ENCODE measurements at places on chromosomes 3 and 15.

DNA sequence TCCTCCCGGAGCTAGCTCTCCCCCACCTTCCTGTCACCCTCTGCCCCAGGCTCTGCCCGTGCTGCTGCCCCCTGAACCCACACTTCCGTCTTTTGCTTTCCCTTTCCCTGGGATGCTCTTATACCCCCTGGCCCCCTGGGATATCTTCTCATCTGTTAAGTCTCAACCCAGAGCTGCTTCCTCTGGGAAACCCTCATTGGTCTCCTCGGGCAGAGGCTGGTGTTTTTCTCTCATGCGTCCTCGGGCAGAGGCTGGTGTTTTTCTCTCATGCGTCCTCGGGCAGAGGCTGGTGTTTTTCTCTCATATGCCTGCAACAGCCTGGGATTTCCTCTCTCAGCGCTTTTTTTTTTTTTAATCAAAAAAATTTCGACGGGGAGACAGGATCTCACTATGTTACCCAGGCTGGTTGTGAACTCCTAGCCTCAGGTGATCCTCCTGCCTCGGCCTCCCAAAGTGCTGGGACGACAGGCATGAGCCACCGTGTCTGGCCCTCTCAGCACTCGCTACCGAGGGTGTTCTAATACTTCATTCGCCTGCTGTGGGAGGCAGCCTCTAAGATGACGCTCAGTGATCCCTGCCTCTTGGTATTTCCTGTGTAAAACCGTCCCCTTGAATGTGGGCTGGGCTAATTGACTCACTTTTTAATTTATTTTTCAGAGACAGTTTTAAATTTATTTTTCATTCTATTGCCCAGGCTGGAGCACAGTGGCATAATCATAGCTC, 62.7 kb upstream of the TFRC start:
- DNase-seq, result peak; percentile 82

DNA sequence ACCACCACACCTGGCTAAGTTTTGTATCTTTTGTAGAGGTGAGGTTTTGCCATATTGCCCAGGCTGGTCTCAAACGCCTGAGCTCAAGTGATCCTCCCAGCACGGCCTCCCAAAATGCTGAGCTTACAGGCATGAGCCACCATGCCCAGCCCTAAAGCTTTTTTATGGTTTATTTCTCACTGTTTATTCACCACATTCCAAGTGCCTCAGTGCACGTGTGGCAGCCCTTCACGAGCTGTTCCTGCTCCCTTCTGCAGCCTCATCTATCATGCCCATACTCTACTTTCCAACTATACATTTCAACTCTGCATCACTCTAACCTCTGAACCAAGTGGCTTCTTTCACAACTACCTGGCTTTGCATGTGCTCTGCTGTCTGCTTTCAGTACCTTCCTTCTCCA, 17.9 kb upstream of the OSBPL11 start:
- DNase-seq, result no peak

- DNase-seq, result no peak
These were observed 211.8 kb downstream of the TP63 start for GRCh38 chr3:189842681-189843602.

- no peak for DNase-seq
These were observed 24.1 kb downstream of the TRAK1 start for GRCh38 chr3:42115215-42115614.

DNA sequence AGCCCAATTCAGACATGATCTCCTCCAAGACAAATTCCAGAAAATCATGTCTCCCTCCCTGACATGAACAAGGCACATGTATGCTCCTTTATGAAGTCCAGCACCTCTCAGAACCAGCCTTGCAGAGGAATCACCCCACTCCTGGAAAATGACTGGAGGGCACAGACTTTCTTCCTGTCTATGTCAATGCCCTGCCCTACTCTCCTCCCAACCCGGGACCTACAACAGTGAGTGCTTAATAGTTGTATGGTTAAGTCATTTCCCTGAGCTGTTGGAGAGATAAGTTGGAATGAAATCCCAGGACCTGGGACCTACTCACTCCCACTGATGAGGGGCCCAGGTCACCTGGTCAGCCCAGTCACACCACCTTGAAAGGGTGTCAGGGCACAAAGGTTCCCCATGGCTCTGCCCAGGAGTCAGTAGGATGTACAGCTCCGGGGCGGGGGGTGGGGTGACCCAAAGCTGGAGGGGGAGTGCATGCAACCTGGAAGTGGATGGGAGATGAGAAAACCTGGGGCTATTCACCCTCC, 80.1 kb upstream of the HERC1 start:
- DNase-seq, result no peak

GRCh38 chr15:73752806-73753193, 351 bp downstream of the INSYN1 start:
- DNase-seq, result no peak

DNA sequence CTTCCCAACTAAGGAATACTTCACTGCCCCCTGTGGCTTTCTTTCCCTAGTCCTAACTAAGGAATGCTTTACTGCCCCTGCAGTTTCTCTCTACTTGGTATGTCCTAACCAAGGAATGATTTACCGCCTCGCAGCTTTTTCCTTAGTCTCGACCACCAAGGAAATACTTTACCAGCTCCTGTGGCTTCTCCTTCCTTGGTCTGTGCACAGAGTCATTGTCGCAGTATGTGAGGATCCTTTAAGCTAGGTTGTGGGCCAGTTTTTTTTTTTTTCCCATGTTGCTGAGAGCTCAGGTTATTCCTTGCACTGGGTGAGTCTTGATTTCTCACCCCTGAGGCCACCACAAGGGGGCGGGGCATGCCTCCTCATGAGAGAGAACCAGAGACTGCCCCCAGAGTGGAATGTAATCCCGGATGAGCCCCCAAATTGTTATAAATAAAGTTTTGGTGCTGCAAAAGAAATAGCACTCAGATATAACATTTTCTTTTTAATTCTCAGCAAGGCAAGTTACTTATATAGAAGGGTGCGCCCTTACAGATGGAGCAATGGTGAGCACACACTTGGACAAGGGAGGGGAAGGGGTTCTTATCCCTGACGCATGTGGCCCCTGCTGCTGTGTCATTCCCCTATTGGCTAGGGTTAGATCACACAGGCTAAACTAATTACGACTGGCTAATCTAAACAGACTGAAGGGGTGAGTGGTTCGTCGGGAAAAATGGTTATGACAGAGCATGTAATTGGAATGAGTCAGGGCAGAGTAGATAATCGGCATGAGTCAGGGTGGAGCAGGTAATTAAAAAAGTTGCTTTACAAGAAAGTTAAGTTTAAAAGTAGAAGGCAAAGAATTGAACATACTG, 27.0 kb downstream of the NDUFB4 start:
- DNase-seq, result peak; percentile 23

DNA sequence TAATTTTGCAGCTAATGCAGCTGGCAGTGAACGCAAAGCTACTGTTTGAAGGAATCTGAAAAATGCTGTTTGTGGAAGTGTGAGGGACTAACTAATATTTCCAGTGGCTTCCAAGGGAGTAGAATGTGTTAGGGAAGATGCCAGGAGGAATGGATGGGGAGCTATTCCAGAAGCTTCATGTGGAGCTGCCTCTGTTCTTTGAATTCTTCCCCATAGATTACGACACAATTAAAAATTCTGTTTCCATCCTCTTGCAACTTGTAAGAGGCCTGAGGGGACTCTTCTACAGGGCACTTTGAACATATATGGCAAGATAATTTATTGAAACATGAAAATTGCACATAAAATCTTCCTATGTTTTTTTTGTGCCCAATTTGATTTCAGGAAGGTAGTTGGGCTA, 74.3 kb upstream of the CTXND1 start:
- no peak for DNase-seq

DNA sequence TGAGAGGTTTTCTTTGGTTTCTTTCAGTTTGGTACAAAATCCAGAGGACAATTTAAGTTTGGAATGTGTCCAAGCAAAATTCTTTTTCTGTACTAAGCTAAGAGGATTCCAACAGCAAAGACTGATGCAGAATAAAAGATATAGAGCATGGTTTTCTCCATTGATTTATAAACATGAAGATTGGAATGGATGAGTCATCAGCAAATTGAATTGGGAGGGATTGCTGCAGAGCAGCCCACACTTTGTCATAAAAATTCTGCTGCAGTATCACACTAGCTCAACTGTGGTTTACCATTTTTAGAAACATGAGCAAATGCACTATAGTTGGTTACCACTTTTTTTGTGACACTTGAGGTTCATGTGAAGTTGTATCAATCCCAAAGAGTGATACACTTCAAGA, 16.1 kb upstream of the LARP6 start:
- DNase-seq, result no peak

DNA sequence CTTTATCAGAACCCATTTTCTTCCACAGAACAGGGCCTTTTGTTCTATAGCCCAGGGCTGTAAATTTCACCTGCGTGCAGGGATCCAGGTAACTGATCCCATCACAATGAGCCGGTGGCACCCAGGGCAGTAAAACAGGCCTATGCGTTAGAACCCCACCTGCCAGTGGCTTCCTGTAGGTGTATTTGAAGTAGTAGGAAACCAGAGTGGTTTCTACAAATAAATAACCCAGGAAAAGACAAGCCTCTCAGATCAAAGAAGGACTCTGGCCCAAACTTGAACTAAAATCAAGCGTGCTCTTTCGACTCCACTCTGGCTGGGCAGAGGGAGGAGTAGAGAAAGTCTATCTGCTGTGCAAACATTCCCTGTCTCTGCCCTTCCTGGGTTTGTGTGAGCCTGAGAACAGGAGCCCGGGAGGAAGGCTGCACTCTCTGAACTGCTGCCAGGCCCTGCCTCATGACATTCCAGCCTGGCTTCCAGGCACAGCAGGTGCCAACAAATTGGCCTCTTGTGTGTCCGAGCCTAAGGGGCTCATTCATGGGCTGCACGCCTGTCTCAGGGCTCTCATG, 77.7 kb downstream of the CEMIP start:
- peak; percentile 38 for DNase-seq

DNA sequence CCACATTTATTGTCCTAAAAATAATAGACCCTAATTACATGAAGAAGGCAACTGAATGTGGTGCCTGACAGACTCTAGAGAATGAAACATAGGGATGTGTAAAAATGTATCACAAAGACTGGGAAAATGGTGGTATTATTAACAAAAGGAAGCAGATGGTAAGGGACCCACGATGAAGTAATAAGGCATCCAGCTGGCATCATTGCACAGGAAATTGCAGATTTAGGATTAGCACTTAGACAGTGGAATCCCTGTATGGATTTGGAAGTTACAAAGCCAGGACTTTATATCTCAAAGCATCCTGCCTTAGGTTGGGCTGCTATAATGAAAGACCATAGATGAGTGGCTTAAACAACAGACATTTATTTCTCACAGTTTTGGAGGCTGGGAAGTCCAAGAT, 104.3 kb downstream of the PPM1L start:
- no peak for DNase-seq

GRCh38 chr3:11588755-11589154, 55.0 kb downstream of the VGLL4 start:
- DNase-seq, result no peak

Measured in H54 (cell line).